ENCODE measurements at places on chromosomes 1 and 21.

DNA sequence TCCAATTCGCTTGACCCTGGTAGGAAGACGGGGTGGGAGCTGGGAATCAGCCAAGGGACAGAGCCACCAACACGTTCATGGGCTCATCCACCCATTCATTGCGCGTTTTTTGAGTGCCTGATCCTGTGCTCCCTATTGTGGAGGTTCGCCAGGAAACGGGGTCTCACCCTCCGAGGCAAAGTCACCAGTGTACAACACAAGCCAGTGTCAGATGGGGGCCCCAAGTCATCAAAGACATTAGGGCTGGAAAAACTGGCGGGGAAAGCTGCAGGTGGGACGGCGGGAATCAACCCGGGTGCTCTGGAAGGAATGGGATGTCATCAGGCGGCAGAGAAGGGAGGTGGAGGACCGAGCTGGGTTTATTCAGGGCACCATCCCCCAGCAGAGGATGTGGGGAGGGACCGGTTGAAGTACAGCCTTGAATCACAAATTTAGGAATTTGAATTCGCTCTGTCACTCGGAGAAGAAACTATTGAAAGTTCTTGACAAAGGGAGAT is 667 bp upstream of the NID1 start:
- no peak for DNase-seq

- DNase-seq: no peak
These were observed 125.1 kb downstream of the NFIA start for GRCh38 chr1:61207416-61207815.

DNA sequence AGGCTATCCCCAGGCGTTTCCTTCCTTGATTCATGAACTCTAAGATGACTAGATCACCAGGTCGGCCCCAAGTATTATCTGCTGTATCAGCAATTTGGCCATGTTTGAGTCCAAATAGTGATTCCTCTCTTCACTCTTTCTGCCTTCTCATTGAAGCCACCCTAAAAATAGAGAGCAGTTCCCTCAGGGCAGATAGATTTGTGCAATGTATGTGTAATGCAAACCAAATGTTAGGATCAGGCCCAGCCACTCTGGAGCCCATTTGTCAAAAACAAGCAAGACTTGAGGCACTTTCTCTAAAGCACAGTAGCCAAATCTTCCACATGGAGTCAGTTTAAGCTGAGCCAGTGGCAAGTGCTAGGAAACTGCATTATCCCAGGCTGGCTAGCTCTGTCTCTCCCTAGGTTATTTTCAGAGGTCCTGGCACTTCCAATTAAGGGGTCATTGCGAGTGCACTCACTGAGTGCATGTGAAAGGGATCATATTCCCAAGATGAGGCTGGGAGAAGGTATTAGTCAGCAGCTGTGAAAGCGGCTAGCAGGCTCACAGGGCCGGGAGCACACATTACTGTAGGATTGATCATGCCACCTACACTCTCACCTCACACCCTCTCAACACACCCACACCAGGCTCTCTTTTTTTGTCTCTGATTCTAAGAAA is 97.9 kb upstream of the RAB3GAP2 start:
- peak; percentile 47 for DNase-seq

GRCh38 chr1:205918955-205919746 is 24.1 kb downstream of the SLC26A9 start:
- peak; percentile 81 for DNase-seq

GRCh38 chr1:46547481-46548383 is 3.7 kb downstream of the KNCN start:
- peak; percentile 16 for DNase-seq

- DNase-seq: peak; percentile 25
These were observed 35.0 kb downstream of the ARHGEF10L start for GRCh38 chr1:17574516-17574915.

DNA sequence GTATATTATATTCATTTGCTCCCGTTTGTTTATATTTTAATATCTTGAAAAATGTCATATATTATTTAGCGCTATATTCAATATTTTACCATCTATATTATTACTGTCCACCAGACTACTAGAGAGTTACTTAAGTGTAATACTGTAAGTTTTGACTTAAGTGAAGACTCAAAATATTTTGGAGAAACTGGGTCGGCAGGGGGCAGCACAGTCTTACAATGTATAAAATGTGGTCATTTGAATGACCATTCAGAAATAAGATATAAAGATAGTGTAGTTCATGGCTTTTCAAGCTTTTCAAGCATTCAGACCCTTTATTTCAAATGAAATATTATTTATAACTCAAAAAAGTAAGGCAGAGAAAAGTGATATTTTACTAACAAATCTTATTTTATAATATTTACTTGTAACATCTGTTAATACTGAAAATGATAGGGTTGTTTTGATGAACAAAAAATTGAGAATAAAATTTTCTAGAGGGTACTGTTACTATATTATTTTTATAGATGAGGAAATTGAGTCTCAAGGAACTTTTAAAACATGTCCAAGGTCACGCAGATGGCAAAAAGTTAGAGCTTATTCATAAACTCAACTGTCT is 89.0 kb upstream of the SERTAD4 start:
- DNase-seq: peak; percentile 58

GRCh38 chr21:43893536-43894205 is 28.6 kb downstream of the AGPAT3 start:
- DNase-seq: no peak

DNA sequence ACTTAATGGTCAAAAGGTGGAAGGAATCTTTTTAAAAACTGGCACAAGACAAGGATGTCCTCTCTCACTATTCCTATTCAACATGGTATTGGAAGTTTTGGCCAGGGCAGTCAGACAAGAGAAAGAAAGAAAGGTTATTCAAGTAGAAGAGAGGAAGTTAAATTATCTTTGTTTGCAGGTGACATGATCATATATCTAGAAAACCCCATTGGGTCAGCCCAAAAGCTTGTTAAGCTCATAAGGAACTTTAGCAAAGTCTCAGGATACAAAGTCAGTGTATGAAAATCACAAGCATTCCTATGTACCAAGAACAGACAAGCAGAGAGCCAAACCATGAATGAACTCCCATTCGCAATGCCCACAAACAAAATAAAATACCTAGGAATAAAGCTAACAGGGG is 5.4 kb upstream of the PGBD2 start:
- no peak for DNase-seq

DNA sequence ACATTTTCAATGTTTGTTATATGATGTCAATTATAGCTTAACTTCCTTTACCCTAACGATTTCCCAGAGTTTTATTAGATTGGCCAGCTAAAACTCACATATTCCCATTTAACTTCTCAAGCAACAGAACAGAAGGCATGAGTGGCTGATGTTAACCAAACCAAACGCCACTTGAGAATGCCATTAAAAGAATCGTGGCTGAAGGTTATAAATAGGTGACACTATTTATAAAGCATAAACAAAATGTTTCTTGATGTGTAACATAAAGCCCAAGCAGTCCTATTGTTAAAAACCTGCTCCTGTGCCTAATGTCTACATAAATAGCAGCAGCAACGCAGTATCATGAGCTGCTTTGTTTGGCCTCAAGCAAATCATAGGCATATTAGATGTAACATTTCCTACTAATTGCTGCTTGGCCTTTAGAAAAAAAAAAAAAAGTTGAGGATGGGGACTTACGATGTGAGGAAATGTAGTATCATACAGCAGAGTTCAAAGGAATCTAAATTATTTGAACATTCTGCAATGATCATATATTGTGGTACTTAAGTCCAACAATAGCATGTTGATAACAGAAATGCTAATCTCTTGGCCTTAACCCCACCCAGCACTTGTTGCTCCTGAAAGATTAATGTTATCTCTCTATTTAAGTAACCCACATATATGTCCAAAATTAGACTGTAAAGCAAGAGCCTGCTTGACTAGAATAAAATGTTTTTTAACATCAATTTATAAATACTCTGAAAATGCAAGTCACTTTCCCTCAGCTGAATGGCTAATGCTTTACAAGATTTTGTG is 106.0 kb downstream of the ESRRG start:
- no peak for DNase-seq

DNA sequence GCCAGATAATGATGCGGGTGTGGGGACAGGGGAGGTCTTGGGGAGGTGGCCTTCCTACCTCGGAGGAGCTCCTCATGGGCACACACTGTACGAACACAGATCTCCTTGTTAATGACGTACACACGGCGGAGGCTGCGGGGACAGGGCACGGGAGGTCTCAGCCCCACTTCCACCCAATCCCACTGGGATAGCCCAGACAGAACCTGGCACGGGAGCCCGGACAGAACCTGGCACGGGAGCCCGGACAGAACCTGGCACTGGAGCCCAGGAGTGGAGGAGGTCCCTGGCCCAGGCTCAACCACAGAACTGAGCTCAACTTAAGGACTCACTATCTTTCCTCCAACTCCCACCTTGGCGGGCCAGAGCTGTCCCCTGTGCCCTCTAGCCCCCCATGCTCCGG is 5.2 kb downstream of the MFAP2 start:
- DNase-seq: no peak

GRCh38 chr1:91190996-91191395 is 169.2 kb upstream of the ZNF644 start:
- no peak for DNase-seq

DNA sequence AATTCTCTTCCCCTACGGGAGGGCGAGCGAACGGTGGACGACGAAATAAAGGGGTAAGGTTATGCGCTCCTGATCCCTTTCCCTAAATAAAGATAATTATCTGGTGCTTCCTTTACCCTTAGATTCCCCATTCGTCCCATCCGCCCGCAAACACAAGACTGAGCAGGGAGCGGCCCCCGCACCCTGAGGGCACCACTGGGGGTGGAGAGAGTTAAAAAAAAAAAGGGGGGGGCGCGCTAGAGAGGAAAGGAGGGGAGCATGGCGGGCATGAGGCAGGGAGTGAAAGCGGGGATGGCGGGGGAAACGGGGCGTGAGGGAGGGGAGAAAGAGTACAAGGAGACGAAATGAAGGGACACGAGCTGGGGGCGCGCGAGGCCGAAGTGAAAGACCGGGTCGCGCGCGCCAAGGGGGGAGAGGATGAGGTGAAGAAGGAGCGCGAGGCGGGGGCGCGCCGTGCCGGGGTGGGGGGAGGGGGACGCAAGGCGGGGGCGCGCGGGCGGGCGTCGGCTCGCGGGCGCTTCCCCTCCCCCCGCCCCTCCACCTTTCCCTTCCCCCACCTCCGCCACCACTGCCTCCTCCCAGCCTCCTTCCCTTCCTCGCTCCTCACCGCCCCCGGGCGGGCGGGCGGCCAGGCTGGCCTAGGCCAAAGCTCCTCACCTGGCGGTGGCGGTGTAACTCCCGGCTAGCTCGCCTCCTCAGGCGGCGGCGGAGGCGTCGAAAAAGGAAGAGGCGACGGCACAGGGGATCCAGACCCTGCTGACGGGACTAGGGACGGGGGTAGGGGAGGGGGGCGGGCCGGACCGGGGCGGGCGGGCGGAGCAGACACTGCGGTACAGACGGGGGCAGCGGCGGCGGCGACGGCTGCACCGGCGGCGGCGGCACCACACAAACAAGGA is 448 bp downstream of the GATAD2B start:
- peak; percentile 63 for DNase-seq

DNA sequence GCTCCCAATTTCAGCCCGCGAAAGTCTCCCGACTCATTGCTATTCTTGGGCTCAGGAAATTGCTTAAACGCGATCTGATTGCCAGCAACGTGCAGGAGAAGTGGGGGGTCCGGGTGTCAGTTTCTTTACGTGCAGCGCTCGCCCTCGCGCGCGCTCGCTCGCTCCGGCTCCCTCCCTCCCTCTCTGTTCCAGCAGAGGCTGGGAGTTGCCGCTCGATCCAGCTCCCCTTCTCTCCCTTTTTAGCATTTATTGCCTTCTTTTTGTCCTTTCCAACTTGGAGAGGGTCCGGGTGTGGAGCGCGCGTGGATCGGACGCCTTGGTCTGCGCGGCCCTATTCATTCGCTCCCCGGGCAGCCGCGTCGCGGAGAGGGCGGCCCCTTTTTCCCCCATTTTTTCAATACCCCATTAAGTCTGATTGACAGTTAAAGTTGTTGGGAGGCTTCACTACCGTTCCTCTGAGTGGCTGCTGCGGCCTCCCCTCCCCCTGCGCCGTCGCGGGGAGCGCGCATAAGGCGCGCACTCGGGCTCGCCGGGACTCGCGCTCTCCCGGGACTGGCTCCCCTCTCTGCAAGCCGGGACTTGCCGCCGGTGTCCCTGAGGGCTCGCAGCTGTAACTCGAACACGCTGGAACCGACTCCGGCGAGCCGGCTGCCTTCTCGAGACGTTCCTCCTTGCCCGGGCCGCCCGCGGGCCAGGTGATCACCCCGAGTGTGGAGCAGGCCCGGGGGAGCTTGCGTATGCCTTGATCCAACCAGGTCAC is at the start of gene DHRS3:
TSS of gene DHRS3 (minus strand) at position 310 of the 760 bp plus-strand sequence. CDS start 862 bp downstream, outside the sequence.
- peak; percentile 82 for DNase-seq

GRCh38 chr1:222053790-222054294 is 312.0 kb upstream of the DUSP10 start:
- no peak for DNase-seq

GRCh38 chr1:115781343-115781742 is 12.8 kb upstream of the CASQ2 start:
- no peak for DNase-seq

GRCh38 chr1:182175361-182175931 is 113.9 kb upstream of the ZNF648 start:
- peak; percentile 85 for DNase-seq

- no peak for DNase-seq
These were observed 10.5 kb downstream of the MCM3AP start for GRCh38 chr21:46274797-46275390.

DNA sequence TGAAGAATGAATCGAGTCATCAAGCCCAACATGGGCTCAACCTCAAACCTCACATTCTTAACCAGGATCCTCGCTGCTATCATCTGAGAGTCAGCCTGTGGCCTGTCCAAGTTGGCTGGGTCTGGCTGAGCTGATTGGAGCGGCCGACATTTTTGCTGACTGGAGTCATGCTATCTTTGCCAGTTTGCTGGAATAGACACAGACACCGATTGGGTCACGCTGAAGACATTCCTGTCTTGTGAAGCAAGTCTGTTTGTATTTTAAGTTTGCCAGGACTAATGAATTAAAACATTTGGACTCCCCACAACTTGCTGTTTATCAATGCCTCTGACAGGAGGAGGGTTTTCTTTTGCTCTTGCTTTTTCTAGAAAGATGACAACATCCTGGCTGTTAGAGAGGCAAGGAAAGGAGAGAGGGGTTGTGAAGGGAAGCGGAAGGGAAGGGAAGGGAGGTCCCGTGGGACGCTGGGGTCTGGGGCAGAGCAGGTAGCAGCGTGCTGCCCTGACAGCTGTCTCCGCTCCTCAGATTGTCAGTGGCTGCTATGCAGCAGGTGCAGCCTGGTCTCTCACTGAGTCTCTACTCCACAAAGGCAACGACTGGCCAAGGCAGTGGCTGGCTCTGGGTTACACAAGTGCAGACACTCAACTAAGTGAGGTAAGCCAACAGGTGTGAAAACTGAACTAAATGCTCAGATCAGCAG is at the start of gene MAP3K7CL:
TSS of gene MAP3K7CL (plus strand) at position 375 of the 700 bp plus-strand sequence. CDS start 2,701 bp downstream, outside the sequence.
- DNase-seq: no peak

GRCh38 chr21:33916200-33916567 is 580 bp upstream of the ATP5PO start:
- no peak for DNase-seq

DNA sequence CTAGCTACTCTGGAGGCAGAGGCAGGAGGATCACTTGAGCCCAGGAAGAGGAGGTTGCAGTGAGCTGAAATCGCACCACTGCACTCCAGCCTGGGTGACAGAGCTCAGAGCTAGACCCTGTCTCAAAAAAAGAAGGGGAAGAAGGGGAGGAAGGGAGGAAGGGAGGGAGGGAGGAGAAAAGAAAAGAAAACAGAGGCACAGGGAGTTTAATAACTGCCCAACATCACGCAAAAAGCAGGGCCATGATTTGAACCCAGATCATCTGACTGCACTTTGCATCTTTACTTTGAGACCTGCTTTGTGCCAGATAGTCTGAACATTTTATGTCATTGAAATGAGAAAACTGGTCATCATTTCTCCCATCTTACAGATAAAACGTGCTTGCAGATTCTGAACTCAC is 2.0 kb downstream of the LURAP1 start:
- DNase-seq: no peak

GRCh38 chr1:150564051-150564991 is 15.1 kb downstream of the MCL1 start:
- no peak for DNase-seq

Measured in NCI-H1092 (cell line).